ENCODE measurements at places on chromosomes 2 and 18. TPM values are rescaled to one million over a fixed set of nuclear protein-coding genes. Genes with fewer than 3 reads are reported as not detected.
A peak's percentile ranks its signal among the peaks of the same experiment; 100 is the strongest.

DNA sequence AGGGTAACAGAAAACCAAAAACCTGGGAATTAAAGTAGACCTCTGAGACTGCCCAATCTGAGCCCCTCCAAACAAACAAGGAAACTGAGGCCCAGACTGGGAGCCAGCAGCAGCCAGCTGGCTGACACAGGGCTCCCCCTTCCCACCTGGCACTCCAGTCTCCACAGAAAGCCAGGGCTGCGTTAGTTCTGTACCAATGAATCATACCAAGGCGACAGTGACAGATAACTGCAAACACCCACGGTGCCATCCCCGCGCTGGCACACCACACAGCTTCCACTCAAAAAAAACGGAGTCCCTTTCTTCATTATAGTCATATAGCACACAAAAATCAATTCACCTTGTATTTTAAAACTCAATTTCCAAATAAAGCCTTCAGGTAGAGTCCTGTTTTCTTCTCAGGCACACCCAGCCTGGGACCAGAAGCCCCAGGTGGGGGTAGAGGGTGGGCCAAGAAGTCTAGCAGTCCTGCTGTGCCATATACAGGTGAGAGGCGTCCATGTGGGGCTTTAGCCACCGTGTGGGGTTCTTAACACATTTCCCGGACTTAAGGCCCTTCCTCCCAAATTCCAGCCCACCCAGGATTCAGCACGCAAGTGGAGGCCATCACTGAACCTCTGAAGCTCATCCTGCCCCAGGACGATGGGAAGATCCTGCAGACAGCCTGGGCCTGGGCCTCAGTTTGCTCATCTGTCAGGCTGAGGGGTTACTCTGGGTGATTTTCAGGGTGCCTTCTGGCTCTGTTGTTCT lies 1.2 kb downstream of the PER2 start:
- peak overlapping the region; percentile 98 for H3K27ac ChIP-seq
- H3K27me3 ChIP-seq = no peaks in the 10 kb centered on the region

DNA sequence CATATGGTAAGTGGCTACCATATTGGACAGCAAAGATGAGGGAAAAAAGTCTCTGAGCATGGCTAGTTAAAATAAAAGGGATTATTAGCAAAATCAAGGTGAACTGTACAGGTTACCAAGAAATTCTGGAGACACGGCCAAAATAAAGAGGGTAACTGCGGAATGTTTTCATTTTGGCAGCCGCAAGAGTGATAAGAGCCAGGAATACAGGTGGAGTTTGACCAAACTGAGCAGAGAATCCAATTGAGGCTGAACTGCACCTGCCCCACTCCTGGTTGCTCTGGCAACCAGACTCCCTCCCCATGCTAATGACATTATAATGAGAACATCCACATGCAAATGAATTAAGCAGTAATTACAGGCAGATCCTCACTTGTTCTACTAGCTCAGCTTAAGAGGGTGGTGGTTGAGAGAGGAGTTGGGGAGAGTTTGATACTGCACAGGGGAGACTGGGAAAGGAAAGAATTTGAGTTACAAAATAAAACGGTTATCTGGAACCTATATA lies 18.8 kb upstream of the EPHA4 start:
- no peak overlapping the region for H3K27ac ChIP-seq
- H3K4me3 ChIP-seq = no peak overlapping the region
- no peaks in the 10 kb centered on the region for H3K4me1 ChIP-seq
- H3K36me3 ChIP-seq = no peaks in the 10 kb centered on the region

DNA sequence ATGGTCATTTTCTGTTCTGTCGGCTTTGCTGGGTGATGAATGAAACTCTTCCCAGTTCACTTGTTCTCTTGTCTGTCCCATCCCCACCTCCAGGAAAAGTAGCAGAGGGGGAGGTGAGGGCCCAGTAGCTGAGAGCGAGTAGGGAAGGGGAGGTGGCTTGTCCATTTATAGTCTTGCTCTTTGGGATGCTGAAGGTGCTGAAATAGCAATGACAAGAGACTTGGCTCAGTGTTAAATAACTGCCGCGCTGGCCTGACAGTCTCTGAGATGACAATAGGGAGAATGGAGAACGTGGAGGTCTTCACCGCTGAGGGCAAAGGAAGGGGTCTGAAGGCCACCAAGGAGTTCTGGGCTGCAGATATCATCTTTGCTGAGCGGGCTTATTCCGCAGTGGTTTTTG lies at the start of gene SMYD1:
Gene SMYD1, plus strand, starts transcription at position 228 of the 400 bp plus-strand sequence. Its CDS starts 40 bp downstream, at position 268.
- H3K4me1 ChIP-seq = no peaks in the 10 kb centered on the region
- no peak within 1 kb of the TSS for H3K4me3 ChIP-seq
- H3K27ac ChIP-seq = no peak within 1 kb of the TSS
- DNase-seq = no peak
- H3K27me3 ChIP-seq = no peaks in the 10 kb centered on the region

- no peak for DNase-seq
- H3K4me1 ChIP-seq = peaks cover 6% of the 10 kb centered on the region
- no peaks in the 10 kb centered on the region for H3K36me3 ChIP-seq
These were observed 210.1 kb upstream of the RAB6C start for GRCh38 chr2:129769185-129769991.

Gene MOCOS
- total RNA-seq = 1.0 TPM

GRCh38 chr2:119174216-119174992 lies 15.9 kb upstream of the C1QL2 start:
- H3K4me1 ChIP-seq = peaks cover 4% of the 10 kb centered on the region
- H3K27ac ChIP-seq = no peak overlapping the region
- DNase-seq = peak; percentile 53
- H3K4me3 ChIP-seq = no peak overlapping the region
- no peaks in the 10 kb centered on the region for H3K27me3 ChIP-seq
- no peaks in the 10 kb centered on the region for H3K36me3 ChIP-seq

- no peak overlapping the region for H3K4me3 ChIP-seq
- no peaks in the 10 kb centered on the region for H3K36me3 ChIP-seq
- H3K27ac ChIP-seq = no peak overlapping the region
- H3K27me3 ChIP-seq = no peaks in the 10 kb centered on the region
These were observed 26.9 kb upstream of the TNS1 start for GRCh38 chr2:218029366-218030360.

All from body of pancreas (tissue), 4 donors.